NCI-H1417 treated with DMSO at 0.1 percent for 48 hours (cell line): ENCODE measurements at places on chromosomes 1 and 21.
A peak's percentile ranks its signal among the peaks of the same experiment; 100 is the strongest.

GRCh38 chr1:219927956-219928790, at the start of gene SLC30A10:
Gene SLC30A10, minus strand, starts transcription at chr1:219928557. Its CDS starts 117 bp downstream, at chr1:219928440.
- no peak for DNase-seq

DNA sequence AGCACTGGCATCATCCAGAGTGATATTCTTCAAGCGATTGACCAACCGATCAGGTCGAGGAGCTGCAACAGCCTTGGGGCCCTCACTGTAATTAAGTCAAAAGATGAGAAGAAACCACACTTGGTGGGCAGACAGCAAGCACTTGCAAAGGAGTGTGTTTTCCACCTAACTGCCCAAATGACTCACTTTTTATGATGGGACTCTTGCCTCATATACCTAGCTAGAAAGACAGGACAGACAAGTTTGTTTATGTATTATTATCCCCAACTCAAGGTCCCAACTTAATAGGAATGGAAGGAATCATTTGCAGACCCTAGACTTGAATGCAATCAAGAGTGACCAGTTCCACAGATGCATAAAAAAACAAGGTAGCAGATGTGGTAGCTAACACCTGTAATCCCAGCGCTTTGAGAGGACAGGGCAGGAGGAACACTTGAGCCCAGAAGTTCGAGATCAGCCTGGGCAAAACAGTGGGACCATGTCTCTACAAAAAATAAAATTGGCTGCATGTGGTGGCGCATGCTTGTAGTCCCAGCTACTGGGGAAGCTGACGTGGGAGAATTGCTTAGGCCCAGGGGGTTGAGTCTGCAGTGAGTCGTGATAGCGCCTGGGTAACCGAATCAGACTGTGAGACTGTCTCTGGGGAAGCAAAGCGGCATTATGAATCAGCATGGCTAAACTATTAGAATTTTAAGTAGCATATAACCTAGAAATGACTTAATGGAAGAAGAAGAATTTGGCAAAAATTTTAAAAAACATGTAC, 2.3 kb upstream of the NRAS start:
- DNase-seq: no peak

- no peak for DNase-seq
Measured at GRCh38 chr1:211331011-211331709, 4.5 kb downstream of the TRAF5 start.

GRCh38 chr1:154075746-154076145, 79.1 kb downstream of the NUP210L start:
- DNase-seq: no peak

- DNase-seq: no peak
Measured at GRCh38 chr1:227004796-227005195, 64.7 kb downstream of the COQ8A start.

DNA sequence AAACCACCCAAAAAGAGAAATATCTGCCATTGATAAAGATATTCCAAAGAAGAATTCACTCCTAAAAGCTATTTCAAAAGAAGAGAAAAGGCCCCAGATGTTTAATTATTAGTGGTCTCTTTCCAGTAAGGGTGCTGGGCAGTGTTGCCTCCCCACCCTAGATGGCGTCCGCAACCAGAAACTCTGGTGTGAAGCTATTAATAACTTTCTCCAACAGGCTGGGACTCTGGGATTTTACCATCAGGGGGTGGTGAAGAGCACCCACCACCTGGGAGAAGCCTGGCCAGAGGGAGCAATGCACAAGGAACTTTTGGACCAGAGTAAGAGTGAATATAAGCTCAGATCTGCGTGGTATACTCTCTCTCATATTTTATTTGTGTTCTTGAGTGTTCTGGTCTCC, 115.4 kb upstream of the TIAM1 start:
- DNase-seq: no peak

DNA sequence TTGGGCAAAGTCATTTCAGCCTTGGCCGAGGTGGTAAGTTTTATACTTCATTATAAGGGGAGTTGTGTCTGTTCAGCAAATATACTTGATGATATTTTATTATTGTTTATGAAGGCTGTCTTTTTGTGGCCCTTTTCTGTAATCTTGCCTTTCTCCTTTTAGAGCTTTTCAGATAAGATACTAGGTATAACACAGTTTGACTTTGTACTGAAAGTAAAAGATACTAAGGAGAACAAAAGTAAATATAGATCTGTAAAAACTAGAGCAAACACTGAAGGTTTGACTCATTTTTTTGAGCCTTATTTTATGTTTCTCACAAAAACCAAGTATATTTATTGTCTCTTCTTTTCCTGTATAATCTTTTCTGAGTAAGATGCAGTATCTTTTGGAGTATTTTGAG, 61.9 kb downstream of the KIF1B start:
- DNase-seq: no peak

GRCh38 chr1:215529111-215529510, 38.0 kb upstream of the KCTD3 start:
- DNase-seq: no peak

DNA sequence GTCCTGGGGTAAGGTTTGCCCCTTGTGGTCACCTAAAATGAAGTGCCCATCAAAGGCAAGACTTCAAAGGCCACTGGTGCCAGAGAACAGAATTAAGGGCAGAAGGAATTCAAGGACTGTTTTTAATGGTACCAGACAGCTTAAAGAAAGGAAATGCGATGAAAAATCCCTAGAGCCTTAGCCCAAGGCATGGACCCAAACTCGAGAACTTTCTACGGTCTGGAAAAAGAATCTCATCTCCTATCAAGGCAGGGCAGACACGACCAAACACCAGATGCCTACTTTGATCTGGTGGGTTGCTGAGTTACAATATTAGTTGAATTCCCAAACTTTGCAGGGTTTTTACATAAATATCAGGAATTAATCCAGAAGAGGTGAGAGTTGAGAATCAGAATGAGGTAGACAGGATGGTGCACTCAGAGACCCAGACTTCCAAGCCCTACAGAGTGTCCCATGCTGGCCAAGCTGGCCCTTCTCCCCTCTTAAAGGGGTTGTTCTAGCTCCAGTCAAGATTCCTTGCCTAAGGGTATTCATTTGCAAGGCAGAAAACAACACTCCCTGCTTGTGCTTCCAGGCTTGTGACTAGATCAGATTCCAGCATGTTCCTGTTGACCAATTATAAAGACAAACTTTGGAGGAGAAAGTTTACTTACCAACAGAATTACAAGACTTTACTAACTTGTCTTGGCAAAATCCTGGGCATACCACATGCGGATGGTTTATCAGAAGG, 48.0 kb downstream of the EDN2 start:
- DNase-seq: no peak

DNA sequence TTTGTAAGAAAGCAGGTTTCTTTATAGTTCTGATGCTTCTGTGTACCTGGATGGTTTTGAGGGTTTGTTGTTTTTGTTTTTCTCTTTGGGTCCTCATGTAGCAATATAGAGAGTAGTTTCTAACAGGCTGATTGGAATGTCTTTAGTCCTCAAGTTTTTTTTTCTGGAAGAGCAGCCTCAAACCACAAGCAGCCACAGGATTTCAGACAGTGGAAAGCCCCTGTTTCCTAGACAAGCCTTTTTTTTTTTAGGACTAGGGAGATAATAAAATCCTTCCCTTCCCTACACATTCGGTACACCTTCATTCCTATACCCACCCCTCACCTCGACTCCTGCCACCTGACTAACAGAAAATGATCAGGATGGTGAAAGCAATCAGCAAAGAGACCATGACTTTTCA, 47.6 kb downstream of the ACP6 start:
- DNase-seq: no peak

- DNase-seq: no peak
Measured at GRCh38 chr1:90996742-90997413, 25.0 kb downstream of the ZNF644 start.

GRCh38 chr1:208644401-208645160, 400.4 kb upstream of the PLXNA2 start:
- DNase-seq: peak; percentile 62

DNA sequence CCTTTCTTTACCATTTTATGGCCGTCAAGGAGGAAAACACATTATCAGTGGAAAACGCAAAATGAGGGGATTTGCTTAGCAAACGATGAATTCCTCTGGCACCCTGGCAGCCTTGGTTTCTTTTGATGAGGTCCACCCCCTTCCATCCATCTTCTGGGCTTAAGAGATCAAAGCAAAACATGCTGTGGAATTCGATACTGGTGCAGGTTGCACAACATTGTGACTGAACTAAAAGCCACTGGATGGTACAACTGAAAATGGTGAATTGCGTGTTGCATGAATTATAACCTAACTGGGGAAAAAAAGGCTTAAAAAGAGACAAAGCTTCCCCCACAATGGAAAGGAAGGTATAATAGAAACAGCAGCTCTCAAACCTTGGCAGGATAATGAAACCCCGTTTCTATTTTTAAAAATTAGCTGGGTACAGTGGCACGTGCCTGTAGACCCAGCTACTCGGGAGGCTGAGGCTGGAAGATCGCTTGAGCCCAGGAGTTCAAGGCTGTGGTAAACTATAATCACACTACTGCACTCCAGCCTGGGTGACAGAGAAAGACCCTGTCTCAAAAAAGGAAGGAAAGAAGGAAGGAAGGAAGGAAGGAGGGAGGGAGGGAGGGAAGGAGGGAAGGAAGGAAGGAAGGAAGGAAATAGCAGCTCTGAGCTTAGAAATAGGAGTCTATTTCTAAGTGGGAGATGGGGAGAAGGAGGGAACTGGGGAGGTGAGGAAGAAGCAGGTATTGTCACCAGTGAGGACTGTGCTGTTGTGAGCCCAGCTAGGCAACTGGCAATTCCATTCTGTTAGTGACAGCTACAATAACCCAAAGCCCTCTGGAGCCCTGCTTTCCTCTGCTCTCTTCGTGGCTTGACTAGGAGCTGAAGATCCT, 29.0 kb upstream of the LGALS8 start:
- DNase-seq: no peak

GRCh38 chr1:206892351-206892984, 4.8 kb upstream of the IL24 start:
- DNase-seq: no peak

DNA sequence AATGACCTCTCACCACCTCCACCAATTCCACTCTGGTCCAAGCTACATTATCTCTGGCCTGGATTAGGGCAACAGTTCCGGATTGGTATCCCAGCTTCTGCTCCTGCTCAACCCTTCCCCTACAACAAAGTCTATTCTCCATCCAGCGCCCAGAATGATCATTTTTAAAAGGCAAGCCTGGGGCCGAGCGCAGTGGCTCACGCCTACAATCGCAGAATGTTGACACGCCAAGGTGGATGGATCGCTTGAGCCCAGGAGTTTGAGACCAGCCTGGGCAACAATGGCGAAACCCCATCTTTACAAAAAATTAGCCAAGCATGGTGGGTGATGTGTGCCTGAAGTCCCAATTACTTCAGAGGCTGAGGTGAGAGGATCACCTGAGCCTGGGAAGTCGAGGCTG, 2.2 kb downstream of the LYST start:
- DNase-seq: no peak

DNA sequence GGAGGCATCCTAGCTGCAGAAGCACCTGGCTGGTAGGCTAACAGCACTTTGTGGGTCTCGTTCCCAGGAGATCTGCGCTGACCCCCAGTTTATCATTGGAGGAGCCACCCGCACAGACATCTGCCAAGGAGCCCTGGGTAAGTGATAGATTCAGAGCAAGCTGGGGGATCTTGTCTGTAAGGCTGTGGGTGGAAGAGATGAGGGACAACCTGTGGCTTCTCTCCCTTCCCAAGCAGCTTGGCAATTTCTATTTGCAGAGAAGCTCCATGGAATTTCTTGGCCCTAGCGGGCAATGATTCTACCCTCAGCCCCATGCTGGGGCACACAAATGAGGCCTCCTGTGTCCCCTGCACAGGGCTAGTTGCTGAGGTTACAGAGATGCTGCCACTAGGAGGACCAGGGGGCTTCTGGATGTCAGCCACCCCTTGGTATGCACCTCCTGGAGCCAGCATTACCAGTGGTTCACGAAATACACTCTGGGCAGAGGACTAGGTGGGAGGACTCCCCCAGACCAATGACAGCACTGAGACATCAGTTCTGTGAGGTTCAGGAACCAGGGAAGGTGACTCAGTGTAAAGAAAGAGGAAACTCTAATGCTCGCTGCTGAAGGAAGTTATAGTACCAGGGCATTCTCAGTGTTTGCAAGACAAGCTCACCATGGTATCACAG, 5.5 kb downstream of the CAPN2 start:
- DNase-seq: no peak

- DNase-seq: no peak
Measured at GRCh38 chr1:8809342-8809736, 8.1 kb downstream of the RERE start.

GRCh38 chr1:93746021-93746812, 64.6 kb upstream of the BCAR3 start:
- no peak for DNase-seq

- DNase-seq: no peak
Measured at GRCh38 chr1:99535470-99536164, 110.3 kb upstream of the PALMD start.

DNA sequence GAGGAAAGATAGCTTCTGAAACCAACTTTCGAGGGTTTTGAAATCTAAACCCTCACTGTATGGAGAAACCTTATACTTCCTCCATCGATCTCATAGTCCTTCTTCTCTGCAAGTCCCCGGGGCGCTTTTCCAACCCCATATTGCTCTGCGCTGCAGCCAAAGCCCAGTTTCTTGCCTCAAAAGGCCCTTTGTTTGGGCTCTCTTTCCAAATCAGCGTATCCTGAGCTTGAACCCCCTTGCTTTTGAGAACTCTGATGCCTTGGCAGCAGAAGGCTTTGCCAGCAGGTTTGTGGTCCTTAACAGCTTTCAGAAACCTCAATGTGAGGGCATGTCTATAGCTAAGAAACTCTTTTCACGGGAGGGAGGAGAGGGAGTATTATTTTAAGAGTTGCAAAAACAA, 21.6 kb downstream of the PLPP3 start:
- no peak for DNase-seq

DNA sequence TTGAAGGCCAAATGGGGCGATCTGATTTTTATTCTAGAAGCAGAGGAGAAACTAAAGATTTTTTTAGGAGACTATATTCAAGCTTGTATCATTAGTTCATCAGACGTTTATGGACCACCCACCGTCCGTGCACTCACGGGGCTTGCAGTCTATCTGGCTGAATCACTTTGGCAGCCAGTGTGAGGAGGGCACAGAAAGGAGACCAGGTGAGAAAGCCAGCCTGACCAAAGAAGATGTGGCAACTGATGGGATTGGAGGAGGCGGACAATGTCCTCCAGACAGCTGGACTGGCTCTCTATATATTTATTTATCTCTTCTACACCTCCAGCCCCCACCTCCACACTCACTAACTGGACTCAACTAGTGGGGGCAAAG, 822 bp upstream of the ELOVL1 start:
- no peak for DNase-seq

GRCh38 chr21:44065428-44065827, 41.8 kb upstream of the PWP2 start:
- no peak for DNase-seq

DNA sequence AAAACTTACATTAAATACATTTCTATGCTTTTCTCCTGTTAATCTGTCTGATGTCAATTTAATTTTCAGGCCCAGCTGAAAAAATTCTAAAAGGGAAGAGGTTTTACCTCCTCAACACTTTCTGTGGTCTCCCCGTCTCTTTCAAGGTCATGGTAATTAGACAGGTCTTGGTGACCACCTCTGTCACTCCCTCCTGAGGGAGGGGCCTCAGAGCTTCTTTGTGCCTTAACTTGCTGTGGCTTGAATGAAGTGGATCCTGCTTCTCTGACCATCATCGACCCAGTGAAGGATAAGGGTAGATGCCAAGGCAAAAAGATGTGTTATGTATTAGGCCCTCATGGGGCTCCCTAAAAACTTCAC, 40.8 kb upstream of the OSBPL9 start:
- no peak for DNase-seq

- DNase-seq: no peak
Measured at GRCh38 chr1:224612246-224612645, 3.9 kb upstream of the CNIH3 start.

- DNase-seq: no peak
Measured at GRCh38 chr21:15207231-15207630, 142.4 kb upstream of the NRIP1 start.
